ENCODE measurements at places on chromosomes 5 and 9.
A peak's percentile ranks its signal among the peaks of the same experiment; 100 is the strongest.

DNA sequence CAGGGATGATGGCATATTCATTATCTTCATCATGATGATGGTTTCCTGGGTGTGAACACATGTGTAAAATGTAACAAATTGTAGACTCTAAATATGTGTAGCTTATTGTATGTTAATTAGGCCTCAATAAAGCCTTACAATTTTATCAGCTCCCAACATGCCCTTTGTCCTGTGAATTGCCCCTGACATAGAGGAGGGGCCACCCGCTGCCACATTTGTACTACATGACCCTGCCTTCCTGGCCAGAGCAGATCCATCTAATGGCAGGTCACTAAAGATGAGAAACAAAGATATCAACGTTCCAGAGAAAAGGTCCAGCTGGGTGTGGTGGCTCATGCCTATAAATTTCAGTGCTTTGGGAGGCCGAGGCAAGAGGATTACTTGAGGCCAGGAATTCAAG, 117.2 kb downstream of the CAAP1 start:
- no peak for DNase-seq

GRCh38 chr5:117454716-117455212, 880.1 kb upstream of the SEMA6A start:
- peak; percentile 4 for DNase-seq

DNA sequence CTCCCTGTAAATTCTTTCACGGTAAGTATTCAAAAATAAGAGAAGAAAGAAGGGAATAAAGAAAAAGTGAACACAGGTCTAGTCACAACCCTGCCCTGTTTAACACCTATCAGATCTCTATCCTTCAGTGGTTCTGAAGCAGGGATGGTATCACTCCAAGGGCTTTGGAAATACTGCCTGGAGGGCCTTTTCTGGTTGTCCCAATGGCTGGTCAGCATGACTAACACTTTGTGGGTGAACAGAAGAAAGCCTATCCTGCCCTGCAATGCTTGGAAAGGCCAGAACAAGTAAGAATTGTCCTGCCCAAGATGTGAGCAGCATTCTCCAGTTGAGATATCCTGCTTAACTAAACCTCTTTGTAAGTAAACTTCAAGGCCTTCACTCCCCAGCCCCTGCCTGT, 124.9 kb downstream of the TMEM167A start:
- no peak for DNase-seq

DNA sequence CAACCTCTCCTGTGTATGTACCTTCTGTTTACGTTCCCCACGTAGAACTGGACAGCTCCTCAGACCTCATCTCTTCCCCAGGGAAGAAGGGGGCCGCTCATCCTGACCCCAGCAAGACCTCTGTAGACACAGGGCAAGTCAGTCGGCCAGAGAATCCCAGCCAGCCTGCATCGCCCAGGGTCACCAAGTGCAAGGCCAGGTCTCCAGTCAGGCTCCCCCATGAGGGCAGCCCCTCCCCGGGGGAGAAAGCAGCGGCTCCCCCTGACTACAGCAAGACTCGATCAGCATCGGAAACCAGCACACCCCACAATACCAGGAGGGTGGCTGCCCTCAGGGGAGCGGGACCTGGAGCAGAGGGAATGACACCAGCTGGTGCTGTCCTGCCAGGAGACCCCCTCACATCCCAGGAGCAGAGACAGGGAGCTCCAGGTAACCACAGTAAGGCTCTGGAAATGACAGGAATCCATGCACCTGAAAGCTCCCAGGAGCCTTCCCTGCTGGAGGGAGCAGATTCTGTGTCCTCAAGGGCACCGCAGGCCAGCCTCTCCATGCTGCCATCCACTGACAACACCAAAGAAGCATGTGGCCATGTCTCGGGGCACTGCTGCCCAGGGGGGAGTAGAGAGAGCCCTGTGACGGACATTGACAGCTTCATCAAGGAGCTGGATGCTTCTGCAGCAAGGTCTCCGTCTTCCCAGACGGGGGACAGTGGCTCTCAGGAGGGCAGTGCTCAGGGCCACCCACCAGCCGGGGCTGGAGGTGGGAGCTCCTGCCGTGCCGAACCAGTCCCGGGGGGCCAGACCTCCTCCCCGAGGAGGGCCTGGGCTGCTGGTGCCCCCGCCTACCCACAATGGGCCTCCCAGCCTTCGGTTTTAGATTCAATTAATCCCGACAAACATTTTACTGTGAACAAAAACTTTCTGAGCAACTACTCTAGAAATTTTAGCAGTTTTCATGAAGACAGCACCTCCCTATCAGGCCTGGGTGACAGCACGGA, 86.7 kb downstream of the GOLPH3 start:
- no peak for DNase-seq

- no peak for DNase-seq
Observed at GRCh38 chr5:79258801-79259200, 22.9 kb downstream of the JMY start.

GRCh38 chr9:105141146-105141975, 103.1 kb upstream of the SLC44A1 start:
- no peak for DNase-seq

GRCh38 chr5:154072414-154073171, 33.8 kb downstream of the MFAP3 start:
- peak; percentile 56 for DNase-seq

GRCh38 chr5:90301248-90301647, 108.3 kb downstream of the CETN3 start:
- DNase-seq, result no peak

DNA sequence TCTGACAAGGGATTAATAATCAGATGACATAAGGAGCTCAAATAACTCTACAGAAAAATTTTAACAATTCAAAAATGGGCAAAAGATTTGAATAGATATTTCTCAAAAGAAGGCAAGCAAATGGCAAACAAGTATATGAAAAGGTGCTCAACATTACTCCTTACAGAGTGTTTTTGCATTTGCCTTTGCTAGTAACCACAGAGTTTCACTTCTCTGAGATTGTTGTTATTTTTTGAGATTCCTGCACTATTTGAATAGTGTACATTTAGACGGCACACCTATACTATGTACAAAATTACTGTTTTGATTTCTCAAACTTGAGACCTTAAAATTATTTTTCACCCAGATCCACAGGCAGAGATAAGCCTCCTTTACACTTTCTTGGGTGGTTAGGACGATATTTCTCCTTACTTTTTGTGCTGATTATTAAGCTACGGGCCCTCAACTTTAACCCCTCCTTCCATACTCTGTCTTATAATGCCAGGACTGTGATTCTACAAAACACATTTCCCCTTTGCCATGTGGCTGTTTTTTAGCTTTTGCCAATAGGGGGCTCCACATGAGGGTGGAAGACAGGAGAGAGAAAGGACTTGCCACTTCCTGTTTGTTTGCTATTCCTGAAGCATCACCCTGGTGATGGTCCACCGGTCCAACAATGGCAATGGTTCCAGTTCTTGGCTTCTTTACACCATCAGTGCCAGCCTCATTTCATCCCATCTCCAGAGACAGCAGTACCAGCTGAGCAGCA, 65.0 kb upstream of the DAP start:
- no peak for DNase-seq

DNA sequence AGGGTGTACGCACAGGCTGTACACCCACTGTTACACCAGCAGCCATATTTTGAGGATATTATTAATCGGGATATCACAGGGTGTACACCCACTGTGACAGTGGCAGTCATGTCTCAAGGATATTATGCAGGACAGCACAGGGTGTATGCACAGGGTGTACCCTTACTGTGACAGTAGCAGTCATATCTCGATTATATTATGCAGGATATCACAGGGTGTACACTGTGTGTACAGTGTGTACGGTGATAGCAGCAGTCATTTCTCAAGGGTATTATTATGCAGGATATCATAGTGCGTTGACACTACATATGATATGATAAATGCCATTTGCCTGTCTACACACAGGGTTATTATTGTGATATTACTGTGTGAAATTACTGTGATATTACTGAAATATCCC, 80.5 kb upstream of the SLC25A48 start:
- no peak for DNase-seq

DNA sequence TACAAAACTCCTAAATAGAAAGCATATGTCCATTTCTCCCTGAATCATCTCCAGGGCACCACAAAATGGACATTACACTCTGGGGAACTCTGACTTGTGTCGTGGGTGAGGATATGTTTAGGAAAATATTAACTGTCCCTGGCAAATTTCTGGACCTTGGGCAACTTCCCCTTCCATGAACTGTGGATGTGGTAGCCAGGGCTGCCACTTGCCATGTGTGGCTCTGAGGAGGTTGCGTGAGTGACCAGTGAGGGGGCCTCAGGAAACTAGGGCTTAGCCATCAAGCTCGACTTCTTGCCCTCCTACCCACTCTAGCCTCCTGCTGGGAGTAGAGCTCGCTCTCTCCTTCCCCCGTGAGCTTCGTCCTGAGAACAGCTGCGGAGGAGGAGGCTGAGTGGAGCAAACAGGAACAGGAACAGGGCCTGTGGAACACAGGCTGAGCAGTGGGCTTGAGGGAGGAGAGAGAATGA, 13.8 kb upstream of the STC2 start:
- DNase-seq, result no peak

GRCh38 chr5:131163276-131164119, 1.6 kb downstream of the HINT1 start:
- no peak for DNase-seq

DNA sequence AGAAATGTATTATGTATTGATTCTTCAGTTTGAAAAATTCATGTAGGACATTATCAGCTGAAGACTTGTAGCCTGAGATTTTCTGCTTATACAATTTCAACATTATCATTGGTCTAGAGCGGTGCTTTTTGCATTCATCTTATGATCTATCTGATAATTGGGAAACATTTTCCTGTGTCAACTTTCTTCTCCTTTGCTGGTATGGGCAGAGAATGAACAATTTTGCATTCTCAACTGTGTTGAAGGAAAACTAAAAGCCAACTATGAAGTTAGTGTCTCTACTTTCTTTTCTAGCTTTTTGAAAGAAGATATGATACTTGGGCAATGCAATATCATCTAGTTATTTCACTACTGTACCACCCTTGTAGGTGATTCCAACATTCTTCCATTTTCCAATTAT, 10.3 kb downstream of the ZFR start:
- DNase-seq, result no peak

GRCh38 chr5:14440223-14440581, 141.4 kb upstream of the OTULINL start:
- DNase-seq, result no peak

DNA sequence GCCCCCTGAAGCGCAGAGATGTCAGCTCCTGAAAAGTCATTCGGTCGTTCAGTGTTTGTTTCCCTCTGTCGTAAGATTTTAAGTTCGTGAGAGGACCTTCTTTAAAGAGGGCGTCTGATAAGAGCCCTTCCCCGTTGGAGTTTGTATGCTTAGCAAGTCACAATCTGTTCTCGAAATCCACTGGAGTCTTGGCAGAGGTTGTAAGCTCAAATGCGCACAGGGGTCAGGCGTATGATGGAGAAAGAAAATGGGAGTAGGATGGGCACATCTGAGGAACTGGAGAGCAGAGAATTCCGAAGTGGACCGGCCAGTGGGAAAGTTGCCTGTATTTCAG, 710 bp downstream of the HSD17B4 start:
- no peak for DNase-seq

DNA sequence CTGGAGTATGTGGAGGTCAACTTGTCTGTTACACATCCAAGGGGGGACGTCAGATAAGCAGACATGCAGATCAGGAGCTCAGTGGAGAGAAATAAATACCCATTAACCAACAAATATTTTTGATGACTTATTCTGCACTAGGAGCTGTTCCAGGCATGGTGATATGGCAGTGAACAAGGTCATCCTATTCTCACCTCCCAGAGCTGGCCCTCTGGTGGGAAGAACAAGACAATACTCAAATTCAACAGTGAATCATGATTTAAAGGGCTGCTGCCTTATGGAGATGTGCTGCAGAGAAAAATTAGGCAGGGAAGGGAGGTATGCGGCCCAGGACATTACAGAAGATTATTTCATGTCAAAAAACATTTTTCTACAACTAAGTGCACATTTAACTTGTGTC, 36.5 kb downstream of the SYK start:
- DNase-seq, result no peak

DNA sequence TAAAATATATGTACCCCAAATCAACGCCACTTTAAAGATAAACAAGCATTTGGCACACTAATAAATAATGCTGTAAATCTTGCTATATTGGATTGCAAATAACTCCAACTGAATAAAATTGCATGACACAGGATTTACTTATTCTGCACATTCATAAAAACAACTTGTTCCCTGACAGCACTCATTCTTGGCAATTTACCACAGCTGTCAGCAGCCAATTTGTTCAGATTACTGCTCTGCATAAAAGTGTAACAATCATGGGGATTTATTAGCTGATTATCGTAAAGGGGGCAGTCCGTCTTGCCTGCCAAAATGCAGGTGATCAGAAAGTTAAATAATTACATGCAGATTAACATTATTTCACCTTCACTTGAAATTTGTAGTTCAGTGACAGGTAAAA, 285.3 kb downstream of the SLF1 start:
- DNase-seq, result no peak

DNA sequence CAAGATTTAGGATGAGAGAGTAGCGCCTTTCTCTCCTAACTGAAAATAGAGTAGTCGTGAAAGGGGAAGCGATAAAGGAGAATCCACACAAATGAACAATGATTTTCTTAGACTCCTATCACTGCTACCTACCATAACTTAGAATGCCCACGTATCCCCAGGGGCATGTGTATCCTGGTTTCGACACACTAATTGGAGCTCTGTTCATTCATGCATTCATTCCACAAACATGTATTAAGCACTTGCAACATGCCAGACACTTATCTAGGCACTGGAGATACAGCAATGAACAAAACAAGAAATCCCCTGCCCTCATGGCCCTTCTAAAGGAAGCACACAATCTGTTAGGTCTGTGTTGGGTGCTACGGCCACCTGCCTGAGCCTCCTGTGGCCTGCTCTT, 40.0 kb downstream of the ARL15 start:
- DNase-seq, result no peak

GRCh38 chr9:104094534-104095015, 466 bp downstream of the SMC2 start:
- DNase-seq, result no peak

GRCh38 chr9:95494022-95494415, 22.8 kb downstream of the PTCH1 start:
- no peak for DNase-seq

GRCh38 chr9:13588151-13589033, 308.9 kb upstream of the MPDZ start:
- DNase-seq, result no peak

- no peak for DNase-seq
Observed at GRCh38 chr9:89985068-89985467, 380.3 kb downstream of the GADD45G start.

All from GM12891 (cell line).